ENCODE measurements at places on chromosomes 7 and 10.

DNA sequence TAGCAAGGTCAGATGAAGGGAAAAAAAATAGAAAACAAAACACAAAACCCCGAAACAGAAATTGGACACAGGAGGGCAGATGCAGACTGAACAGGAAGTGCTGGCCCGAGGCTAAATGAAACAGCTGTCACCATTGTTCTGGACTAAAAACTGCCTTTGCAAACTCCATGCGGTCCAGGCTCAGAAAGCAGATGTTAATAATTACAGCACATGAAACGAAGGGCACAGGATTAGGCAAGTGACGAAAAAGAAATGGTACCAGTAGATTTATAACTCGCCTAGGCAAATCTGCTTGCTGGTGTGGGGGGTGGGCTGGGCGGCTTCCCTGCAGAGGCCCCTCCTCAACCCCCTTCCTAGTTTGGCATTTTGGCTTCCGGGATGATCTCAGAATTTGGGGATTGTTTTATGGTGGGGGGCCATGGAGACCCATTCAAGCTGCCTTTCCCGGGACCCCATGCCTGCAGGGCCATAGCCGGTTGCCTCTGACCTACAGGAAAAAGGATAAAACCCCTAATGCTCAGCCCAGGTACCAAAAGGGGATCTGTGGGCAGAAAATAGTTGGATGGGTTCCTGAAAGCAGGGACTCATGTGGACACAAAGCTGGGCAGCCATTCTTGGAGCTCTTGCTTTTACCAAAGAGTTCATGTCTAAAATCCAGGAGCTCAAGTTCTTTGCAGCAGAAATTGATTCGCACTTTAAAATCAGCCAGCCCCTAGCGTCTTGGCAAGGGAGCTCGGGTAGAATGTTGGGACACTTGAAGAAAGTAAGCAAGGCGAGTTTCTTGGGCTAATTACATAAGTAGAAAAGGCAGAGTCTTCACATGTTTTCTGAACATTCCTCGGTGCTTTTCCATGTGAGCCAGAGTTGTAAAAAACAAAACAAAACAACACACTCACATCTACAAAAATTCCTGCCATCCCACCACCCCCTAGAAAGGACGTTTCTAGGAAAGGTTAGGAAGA, 39.0 kb upstream of the EMX2 start:
- peak; percentile 86 for DNase-seq

DNA sequence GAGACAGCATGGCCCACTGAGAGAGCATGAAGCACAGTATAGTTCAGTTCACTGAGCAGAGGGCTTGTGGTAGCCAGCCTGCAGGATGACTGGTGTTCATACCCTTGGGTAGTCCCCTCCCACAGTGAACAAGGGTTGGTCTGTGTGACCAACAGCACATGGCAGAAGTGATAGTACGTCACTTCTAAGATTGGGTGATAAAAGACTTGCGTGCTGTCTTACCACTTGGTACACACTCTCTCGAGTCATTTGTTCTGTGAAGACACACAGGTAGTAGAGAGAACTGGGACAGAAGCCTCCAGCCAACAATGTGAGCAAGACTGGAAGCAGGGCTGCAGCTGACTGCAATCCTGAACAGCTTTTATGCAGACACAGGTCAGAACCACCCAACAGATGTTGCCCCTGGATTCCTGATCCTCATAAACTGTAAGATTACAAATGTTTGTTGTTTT, 14.6 kb downstream of the EPC1 start:
- no peak for DNase-seq

DNA sequence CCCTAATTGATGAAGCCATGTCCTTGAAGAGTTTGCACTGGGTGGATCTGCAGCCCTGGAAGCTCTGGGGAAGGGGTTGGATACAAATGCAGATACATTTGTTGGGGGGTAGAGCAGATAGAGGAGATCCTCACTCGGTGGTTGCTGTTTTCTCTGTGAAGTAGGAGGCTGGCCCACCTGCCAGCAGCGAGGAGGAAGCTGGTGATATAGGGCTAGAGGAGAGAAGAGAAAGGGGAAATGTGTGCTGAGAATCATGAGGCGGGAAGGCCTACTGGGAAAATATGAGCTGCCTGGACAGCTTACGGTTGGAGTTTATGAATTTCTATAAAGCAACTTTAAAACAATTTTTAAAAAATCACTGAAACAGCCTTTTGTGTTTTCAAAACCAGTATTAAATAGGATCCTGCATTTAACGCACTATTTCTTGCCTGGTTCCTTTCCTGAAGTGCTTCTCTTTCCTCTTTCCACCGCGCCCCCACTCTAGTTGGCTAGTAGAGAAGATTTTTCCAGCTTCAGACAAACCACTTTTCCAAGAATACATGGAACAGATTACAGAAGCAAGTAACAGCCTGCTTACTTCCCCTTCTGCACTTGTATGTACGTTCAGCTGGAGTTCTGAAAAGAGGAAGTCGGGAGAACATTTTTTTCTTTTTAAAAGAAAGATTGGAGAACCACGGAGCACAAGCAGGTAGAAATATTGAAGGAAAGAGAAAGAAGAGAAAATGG, 100.6 kb upstream of the GLCCI1 start:
- DNase-seq: no peak

- DNase-seq: no peak
Observed at GRCh38 chr7:80943342-80943741, 24.5 kb upstream of the SEMA3C start.

GRCh38 chr10:78981257-78981969, 87.4 kb upstream of the ZMIZ1 start:
- no peak for DNase-seq

- DNase-seq: no peak
Observed at GRCh38 chr7:47255441-47255840, 326.5 kb downstream of the TNS3 start.

DNA sequence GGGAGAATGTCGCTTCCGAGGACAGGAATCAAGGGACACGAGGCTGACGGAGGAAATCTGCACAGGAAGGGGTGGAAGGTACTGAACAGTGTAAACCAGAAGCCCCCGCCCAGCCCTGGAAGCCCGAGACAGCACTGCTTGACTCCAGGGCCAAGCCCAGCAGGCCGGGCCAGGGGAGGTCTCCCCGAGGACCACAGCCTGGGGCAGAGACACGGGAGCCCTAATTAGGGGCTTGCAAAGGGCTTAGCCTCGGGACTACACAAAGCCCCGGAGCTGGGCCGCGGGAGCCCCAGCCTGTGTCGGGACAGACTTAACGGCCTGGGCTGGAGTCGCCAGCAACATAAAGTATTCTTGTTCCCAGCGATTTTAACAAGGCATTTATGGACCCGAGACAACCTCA, 50.8 kb downstream of the OAT start:
- DNase-seq: no peak

DNA sequence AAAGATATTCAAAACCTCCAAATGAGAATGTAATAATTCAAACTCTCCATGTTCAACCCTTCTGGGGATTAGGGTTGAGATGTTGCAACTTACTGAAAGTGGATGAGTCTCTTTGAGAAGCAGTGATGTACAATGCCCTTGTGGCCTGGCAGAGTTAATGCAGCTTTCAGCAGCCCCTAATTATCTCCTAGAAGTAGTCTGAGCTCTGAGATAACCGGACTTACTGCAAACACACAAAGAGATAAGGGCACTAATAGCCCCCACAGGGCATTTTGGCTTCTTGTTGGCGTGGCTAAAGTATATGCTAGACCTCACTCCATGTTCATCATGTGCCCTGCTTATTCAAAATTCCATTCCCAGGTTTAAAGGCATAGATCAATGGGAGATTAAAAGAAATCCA, 404.7 kb downstream of the NEBL start:
- no peak for DNase-seq

DNA sequence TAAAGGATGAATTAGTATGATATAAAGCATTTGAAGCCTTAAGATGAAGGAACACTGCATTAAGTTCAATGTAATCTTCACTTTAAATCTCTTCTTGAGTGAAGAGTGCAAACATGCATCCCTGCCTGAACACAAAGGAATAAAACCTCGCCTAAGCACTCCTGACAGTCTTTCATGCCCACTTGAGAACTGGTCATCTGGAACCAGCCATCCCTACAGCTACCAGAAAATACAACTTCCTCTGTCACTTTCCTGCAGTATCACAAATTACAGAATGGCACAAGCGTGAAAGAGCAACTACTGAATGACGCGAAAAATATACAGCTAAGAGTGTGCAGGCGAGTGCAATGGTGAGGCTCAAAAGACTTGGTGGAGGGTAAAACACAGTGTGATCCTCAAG, 1079.9 kb downstream of the CNTNAP2 start:
- DNase-seq: no peak

DNA sequence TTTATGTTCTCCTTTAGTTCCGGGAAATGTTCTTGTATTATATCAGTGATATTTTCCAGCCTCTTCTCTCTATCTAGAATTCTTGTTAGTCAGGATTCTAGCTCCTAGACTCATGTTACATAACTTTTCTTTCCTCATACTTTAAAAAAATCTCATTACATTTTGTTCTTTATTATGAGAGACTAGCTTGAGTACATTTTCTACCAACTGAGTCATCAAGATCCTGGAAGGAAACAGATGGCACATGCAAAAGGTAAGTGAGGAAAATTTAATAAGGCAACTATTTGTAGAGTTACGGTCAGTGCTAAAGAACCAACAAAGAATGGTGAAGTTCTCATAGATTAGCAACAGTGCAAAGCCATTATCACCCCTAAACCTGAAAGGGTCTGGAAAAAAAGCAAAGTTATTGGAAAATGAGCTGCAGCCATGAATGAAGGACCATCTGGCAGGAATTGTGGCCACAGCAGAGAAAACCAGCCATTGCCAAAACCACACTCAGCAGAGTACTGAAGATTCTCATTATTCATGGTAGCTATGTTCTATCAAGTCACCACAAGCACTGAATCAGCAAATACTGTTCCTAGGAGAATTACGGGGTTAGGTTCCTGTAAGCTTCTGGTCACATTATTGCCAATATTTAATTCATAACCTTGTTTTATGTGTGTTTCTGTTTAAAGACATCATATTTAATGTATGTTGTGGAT, 98.3 kb upstream of the C7orf33 start:
- DNase-seq: no peak

GRCh38 chr7:105157278-105157677, 143.3 kb downstream of the KMT2E start:
- DNase-seq: no peak

DNA sequence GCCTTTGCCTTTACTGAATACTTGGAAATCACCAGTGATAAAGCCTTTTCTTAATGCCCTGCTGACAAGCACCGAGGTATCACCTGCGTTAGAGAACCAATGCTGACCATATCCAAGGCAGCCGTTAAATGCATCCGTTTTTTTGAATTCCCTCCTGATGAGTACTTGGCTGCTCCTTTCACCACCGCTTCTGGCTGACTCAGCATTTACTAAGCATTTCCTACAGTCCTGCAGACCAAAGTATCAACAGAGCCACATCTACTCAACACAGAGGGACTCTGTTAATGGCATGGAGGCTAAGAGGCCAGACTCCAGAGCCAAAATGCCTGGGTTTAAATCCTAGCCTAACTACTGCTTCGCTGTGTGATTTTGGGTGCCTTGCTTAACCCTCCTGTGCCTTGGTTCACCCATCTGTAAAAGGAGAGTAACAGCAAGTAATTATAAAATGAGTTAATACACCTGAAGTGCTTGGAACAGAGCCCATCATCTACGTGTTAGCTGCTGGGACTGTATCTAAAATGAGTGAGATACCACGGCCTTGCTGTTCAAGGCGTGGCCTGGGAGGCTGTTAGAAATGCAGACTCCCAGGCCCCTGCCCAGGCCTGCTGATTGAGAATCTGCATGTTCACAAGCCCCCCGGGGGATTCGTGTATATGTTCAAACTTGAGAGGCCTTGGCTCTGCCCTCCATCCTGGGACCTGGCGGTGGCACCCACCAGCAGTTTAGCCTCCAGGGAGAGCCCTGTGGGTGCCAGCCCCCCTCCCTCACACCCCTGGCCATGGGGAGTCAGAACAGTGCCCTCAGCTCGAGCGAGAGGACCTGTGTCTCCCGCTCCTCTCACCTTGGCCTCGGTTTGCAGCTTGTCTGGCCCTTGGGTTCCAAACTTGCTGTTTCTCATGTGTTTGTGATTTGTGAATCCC, 30.8 kb upstream of the EFCAB10 start:
- peak; percentile 12 for DNase-seq

- no peak for DNase-seq
Observed at GRCh38 chr7:65992526-65992925, 10.5 kb upstream of the GUSB start.

DNA sequence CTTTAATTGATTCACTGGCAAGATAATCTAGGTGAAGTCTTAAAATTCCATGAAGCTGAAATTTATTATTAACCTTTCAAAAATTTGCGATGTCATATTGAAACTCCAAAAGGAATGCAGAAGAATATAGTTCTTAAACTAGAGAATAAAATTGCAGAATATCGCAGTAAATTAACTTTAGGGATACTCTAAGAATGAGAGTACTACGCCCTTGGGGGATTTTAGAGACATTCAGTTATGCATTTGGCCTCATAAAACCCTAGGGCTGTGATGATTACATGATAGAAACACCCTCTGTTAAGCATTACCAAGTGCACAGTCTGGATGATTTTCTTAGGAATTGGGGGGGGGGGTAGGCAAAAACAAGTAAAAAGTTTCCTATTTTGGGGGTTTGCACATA, 3.7 kb downstream of the WNT2 start:
- no peak for DNase-seq

GRCh38 chr10:43959364-43960134, 310.9 kb upstream of the ZNF32 start:
- no peak for DNase-seq

DNA sequence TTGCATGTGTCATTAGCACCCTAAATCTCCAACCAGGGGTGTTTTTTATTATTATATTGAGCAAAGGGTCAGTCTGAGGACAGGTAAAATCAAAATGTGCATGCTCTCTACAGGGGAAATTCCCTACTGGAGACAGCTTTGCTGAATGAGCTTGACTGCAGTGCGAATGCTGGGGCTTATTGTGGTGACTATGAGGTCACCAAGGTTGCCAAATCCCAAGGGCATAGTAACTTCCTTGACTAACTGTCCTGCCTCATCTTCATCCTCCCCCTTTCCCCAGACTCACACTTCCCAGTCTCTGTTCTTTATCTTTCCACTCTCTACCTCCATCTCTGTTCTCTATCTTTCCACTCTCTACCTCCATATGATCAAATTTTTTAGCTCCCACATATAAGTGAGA, 22.9 kb upstream of the AOC1 start:
- DNase-seq: no peak

Data from AG10803 (cell line).